GM04503 (cell line): ENCODE measurements at places on chromosomes 5 and 9.

GRCh38 chr5:82375488-82376244 lies 97.5 kb upstream of the RPS23 start:
- DNase-seq: no peak

- no peak for DNase-seq
Observed at GRCh38 chr9:129027224-129027684, 877 bp downstream of the SH3GLB2 start.

DNA sequence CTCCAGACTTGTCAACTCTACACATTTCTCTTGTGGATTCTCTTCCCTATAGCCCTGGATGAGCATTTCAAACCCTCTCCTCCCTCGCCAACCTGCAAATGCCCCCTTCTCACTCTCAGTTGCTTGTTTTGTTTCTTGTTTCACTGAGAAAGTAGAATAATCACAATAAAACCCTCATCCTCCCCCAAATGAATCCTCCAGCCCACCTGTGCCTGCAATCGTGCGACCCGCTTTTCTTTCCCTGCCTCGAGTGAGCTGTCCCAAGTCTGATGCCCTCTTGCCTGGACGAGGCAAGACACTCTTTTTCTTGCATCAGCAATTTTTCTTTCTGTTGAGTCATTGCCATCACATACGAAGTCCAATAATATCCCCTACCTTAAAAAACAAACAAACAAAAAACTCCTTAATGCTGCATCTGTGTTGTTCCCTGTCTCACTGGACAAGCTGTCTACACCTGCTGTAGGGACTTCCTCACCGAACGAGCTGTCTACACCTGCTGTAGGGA lies 3.7 kb upstream of the CACNA1B start:
- no peak for DNase-seq

- no peak for DNase-seq
Observed at GRCh38 chr9:138022756-138023393, 145.3 kb downstream of the CACNA1B start.

DNA sequence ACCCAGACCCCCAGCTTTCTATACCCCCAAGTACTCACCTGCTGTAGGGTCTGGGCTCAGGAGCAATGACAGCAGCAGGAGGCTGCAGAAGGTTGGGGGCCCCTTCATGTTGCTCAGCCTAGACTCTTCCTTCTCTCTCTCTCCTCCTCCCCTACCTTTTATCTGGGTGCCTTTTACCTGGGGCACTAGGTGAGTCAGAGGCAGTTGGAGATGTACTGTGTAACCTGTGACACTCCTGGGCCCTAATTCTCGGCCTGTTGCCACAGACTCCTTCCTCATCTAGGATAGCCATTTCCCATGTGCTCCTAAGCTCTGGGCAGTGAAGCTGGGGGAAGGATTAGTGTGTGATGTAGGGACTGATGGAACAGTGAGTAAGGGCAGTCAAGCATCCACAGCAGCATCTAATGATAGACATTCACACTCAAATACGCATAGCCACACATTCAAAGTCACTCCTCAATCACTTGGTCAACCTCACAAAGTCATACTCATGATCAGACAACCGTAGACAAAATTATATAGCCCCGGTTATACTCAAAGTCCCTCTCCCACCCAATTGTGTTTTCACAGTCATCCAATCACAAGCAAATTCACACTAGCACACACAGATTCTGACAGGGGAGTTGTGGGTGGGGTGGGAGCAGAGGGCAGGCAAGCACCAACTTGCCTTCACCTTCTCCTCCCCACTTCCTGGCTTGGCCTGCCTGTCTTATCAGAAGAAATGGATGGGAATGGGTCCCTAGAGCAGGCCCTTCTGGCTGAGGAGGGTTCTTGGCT lies at the start of gene CCL27:
Gene CCL27, minus strand, starts transcription at position 132 of the 777 bp plus-strand sequence. Its CDS starts 24 bp downstream, at position 108.
- no peak for DNase-seq

DNA sequence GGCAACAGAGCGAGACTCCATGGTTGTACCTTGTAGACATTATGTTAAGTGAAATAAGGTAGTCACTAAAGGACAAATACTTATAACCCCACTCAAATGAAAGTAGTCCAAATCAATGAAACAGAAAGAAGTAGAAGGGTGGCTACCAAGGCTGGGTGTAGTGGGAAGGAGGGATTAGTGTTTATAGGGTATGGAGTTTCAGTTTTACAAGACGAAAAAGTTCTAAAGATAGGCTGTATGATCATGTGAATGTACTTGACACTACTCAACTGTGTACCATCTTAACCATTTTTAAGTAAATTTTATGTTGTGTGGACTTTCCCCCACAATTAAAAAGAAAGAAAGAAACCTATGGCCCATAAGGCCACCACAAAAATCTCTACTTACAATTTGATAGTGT lies 32.2 kb downstream of the ALDH7A1 start:
- DNase-seq: no peak

- DNase-seq: no peak
Observed at GRCh38 chr5:177604116-177604521, 4.2 kb downstream of the B4GALT7 start.

GRCh38 chr5:160458806-160459800 lies 37.4 kb downstream of the PTTG1 start:
- DNase-seq: no peak

DNA sequence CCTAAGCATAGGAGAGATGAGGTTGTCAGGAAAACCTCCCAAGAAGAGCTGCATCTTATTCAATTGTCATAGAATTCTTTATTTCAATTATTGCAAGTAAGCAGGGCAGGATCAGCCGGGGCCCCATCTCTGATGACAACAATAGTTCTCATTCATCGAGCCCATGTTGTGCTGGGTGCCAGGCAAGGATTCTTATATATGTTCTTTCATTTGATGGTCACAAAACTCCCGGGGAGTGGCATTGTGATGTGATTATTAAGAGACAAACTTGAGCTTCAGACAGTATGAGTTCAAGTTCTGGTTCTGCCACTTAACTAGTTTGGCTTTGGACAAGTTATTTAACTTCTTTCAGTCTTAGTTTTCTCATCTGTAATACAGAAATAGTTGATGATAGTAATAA lies 8.5 kb downstream of the FUBP3 start:
- DNase-seq: no peak

DNA sequence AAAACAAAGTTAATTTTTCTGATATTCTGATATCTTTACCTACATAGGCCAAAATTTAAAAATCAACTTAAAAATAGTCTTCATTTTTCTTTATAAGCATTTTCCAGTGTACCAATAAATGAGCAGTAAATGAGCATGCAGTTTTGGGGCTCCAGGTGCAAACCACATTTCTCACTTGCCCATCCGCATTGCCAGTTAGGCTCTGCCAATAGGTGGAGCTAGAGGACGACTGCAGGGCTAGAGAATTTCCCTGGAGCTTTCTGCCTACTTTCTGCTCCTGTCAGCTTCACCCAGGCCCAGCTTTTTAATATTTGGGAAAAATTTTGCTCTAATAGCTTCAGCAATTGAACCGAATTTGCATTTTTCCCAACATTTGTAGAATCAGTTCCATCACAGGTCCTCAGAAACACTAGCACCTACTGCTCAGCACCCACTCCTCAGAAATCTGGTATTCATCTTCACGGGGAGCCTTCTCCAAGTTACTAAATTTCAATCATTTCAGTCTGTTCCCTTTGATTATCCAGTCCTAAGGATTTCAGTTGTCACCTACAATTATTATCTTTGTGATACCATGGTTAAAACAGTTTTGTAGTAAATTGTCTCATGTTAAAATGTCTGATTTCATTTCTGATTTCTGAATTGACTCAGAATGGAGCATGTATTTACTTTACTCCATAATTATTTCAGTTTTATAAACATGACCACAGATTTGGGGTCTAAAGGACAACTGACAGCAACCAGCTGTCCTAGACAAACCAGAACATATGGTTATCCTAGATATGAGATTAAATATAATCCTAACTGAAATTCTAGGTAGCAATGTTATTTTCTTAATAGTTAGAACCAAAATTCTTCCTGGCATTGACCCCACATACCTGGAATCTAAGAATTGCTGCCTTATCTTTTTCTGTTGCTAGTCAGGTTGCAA lies 104.6 kb upstream of the FAM174A start:
- DNase-seq: no peak

GRCh38 chr5:88544136-88544645 lies 275.5 kb upstream of the TMEM161B start:
- DNase-seq: no peak

DNA sequence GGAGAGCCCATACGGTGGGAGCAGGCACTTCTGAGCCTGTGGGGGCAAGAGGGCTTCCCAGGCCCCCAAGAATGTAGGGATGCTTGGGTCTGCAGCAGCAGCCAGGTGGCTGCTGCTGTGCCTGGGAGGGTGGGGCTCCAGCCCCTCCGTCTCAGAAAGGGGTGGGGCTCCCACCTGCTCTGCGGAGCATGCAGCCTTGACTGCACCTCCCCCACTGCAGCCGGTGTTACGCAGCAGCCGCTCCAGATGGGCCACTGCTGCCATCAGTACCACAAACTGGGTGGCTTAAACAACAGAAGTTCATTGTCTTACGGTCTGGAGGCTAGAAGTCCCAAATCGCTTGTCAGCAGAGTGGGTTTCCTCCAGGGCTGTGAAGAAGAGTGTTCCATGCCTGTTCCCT lies 365.5 kb downstream of the TMEM38B start:
- no peak for DNase-seq

GRCh38 chr5:123036391-123037103 lies at the start of gene PPIC:
Gene PPIC, minus strand, starts transcription at chr5:123036725. Its CDS starts 100 bp downstream, at chr5:123036625.
- peak; percentile 52 for DNase-seq

GRCh38 chr5:84086511-84086910 lies 298.2 kb downstream of the EDIL3 start:
- DNase-seq: no peak

GRCh38 chr5:33901156-33901555 lies 9.4 kb upstream of the ADAMTS12 start:
- no peak for DNase-seq

GRCh38 chr5:36698031-36698430 lies 91.6 kb downstream of the SLC1A3 start:
- no peak for DNase-seq
